NCI-H1436 (cell line): ENCODE measurements at places on chromosomes 2 and 18.

GRCh38 chr2:115414466-115414865 lies 972.0 kb downstream of the DPP10 start:
- no peak for DNase-seq

DNA sequence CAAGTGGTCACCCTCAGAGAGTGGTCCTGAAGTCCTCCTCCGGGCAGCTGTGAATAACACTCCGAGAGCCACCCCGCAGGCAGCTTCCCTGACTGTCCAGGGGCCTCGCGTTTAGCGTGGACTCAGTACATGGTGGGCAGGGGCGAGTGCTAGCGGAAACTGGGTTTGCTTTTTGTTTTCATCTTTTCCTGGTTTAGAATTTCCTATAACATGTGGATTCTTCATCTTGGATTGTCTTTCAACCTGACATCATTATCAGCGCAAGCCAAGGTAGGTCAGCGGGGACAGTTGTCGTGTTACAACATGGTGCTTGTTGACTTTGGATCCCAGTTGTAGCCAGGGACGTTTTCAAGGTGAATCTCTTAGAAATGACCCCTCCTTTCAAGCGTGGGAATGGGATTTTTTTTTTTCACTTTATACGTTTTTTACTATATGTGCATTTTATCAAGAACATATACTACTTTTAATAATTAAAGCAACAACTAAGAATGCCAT lies 20.9 kb downstream of the RMC1 start:
- no peak for DNase-seq

- no peak for DNase-seq
Measured at GRCh38 chr2:102033031-102033749, 41.4 kb downstream of the IL1R2 start.

DNA sequence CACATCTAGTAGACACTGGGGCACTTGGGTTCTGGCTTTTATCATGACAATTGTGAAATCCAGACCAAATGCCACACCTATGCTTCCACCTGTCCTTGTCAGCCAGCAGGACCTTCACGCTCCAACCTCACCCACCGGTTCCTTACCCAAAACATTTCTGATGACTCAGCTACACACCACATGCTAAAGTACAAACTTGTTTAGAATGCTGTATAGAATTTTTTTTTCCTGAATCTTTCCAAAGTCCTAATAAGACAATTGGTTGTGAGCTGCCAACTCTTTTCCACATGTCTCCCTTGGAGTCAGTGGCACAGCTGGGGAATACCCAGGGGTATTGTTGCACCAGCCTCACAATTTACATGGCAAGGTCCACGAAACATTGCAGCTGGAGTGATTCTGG lies 75.5 kb upstream of the LPIN2 start:
- no peak for DNase-seq

DNA sequence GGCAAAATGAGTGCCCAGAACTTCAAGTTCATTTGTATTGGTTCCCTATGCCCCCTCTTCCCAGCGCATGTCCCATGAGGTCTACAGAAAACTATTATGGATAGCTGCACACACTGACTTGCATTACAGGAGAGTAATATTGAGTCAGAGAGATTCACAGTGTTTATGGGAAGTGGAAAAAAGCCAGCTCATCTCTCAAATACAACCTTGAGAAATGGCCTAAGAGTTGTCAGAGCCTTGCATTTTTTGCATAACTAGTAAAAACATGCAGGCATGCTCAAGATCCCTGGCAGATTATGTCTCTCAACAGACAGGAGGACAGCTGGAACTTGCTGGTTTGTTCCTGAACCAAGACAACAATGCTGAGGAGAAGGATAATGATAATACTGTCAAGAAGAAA lies 1292.8 kb downstream of the DSC3 start:
- no peak for DNase-seq

DNA sequence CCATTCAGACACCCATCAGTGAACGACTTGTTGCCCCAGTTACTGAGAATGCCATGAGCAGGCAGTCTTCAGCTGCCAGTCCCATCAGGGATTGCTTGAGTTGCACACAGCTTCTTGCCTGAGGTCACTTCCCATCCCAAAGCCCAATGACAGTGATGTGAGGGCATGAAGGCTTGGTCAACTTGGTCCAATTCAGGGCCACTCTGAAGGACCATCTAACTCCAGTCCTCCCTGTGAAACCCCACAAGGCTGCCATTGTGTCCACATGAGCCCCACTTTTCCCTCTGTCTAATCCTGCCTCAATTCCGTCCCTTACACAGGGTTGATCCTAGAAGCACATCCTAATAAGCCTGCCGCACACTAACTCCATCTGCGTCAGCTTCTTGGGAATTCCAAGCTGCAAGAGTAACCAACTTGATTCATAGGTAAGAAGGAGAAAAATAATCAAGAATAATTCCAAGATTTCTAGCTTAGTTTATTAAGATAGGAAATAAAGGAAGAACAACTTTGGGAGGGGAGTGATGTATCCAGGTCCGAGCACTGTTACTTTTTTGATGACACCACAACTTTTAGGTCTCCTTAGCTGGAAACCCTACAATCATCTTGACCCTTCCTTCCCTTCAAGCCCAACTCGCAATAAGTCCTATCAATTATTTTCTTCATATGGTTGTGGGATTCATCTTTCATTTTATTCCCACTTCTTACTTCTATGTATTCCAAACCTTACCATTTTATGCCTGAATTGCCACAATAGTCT lies 110.9 kb downstream of the LRRC30 start:
- DNase-seq: no peak

- no peak for DNase-seq
Measured at GRCh38 chr2:68834737-68835376, 36.3 kb downstream of the BMP10 start.
